ENCODE measurements at places on chromosomes 2 and 18.

GRCh38 chr2:45681675-45682074 is 30.2 kb downstream of the PRKCE start:
- DNase-seq = no peak

DNA sequence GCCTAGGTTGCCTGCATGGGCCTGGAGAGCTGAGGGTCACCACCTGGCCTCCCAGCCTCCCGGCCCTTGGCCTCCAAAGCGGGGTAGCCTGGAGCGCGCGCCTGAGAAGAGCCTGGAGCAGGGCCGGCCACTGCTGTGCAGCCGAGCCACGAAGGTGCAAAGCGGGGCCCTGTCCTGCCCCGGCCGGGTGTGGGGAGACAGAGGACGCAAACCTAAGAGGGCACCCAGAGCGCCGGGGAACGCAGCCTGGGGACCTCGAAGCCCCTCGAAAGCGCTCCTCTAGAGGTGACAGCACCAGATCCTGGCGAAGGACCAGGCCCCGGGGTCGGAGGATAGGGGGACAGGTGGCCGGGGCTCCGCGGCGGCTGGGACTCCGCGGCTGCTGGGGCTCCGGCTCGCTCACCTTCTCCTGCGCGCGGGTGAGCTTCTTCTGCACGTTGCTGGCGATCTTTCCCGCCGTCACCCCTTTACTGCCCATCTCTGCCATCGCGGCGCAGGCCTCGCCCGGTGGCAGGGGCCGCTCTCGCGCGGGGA is 430 bp downstream of the BIN1 start:
- no peak for DNase-seq

- no peak for DNase-seq
Observed at GRCh38 chr18:7784171-7784570, 217.1 kb downstream of the PTPRM start.

GRCh38 chr2:24456599-24457556 is 34.2 kb upstream of the NCOA1 start:
- DNase-seq = no peak

DNA sequence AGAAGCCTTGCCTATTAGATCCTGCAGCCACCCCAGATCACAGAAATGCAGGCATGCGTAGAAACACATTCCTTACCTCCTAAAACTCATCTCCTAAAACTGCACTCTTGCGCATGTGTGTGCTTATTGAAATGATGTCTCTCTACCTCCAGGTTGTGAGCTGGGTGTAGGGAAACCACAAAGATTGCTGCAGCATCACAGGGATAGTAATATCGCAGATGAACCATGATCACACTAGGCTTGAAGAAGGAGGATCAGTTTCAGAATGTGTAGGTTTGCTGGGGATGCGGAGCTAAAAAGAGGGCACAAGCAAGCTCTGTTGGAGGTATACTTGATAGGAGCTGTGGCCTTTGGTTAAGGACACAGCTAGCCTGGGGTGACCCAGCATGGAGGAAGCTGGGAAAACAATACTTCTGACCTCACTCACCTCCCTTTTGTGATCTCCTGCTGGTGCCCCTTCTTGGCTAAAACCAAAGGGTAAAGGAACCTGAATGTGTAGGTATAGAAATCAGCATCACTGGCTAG is 118.8 kb downstream of the SETBP1 start:
- no peak for DNase-seq

- no peak for DNase-seq
Observed at GRCh38 chr2:239587311-239587731, 186.5 kb upstream of the HDAC4 start.

DNA sequence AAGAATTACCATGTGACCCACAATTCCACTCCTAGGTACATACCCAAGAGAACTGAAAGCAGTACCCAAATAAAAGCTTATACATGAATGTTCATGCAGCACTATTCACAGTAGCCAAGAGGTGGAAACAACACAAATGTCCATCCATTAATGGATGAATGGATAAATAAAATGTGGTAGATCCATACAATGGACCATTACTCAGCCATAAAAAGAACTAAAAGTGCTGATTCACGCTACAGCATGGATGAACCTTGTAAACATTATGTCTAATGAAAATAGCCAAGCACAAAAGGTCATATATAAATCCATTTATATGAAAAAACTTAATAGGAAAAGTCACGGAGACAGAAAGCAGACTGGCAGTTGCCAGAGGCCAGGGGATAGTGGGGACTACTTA is 23.6 kb upstream of the ZFP36L2 start:
- no peak for DNase-seq

GRCh38 chr2:104897515-104898184 is 43.7 kb downstream of the POU3F3 start:
- no peak for DNase-seq

DNA sequence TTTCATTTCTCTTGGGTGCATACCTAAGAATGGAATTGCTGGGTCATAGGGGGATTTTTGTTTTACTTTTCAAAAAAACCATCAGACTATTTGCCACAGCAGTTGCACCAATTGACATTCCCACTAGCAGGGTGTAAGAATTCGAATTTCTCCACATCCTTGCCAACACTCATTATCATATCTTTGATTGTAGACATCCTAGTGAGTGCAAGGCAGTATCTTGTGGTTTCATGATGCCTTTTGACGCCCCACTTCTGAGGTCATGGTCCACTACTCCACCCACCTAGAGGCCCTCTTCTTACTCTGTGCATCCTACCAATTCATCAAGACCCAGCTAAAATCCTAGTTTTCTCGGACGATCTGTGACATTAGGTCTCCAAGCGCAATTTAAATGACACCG is 161.9 kb downstream of the MYO5B start:
- DNase-seq = no peak

DNA sequence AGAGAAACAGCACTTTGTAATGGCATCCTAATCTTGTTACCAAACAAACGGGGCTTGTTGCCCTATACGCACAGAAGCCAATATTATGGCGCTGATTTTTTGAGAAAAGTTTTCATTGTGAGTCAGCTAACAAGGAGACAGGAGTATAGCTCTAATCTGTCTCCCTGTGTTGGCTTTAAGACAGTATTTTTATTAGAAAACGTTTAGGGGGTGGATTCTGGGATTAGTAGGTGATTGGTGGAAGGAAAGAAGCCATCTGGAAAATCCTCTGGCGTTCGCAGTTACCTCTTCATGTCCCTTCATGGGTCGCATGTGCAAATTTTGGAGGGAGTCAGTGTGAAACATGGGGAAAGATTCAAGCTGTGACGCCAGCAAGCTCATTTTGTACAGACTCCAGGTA is 698 bp upstream of the TMEM237 start:
- peak; percentile 26 for DNase-seq

GRCh38 chr2:1751767-1752725 is 7.7 kb upstream of the PXDN start:
- DNase-seq = no peak

- DNase-seq = no peak
Observed at GRCh38 chr2:239866778-239867177, 158.4 kb downstream of the NDUFA10 start.

- no peak for DNase-seq
Observed at GRCh38 chr2:21814588-21815149, 690.9 kb downstream of the TDRD15 start.

GRCh38 chr18:26662996-26663395 is 114.6 kb upstream of the KCTD1 start:
- DNase-seq = no peak

GRCh38 chr2:174717916-174718315 is 46.4 kb downstream of the CHRNA1 start:
- no peak for DNase-seq

- DNase-seq = no peak
Observed at GRCh38 chr2:240149943-240150784, 9.7 kb upstream of the OTOS start.

DNA sequence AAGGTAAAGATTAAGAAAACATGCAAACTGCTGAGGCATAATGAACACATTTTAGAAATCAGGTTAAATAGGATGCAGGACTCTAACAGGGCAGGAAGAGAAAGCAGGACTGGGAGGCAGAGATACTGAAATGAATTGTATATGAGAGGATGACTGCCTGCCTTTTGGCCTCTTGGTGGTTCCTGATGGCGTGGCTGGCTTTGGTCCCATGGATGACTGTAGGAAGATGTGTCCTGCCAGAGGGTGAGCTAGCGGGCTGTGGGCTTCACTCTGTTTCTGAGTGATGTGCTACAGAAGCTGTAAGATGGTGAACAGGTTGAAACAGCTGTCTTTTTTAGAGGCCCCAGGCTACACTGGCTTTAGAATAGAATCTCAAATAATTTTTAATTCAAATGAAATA is 517.0 kb downstream of the SLC4A3 start:
- no peak for DNase-seq

GRCh38 chr2:233964581-233964980 is 47.4 kb downstream of the TRPM8 start:
- no peak for DNase-seq

GRCh38 chr2:229199267-229199666 is 71.8 kb downstream of the PID1 start:
- no peak for DNase-seq

DNA sequence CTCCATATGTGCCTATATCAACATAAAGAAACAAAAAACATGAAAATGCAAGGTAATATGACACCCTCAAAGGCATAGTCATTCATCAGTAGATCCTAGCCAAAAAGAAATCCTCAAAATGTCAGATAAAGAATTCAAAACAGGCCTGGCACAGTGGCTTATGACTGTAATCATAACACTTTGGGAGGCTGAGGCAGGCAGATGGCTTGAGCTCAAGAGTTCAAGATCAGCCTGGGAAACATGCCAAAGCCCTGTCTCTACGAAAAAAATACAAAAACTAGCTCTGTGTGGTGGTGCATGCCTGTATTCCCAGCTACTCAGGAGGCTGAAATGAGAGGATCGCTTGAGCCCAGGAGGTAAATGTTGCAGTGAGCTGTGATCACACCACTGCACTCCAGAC is 284.6 kb upstream of the KLHL29 start:
- DNase-seq = no peak

- DNase-seq = peak; percentile 34
Observed at GRCh38 chr2:128435576-128436478, 117.2 kb upstream of the HS6ST1 start.

GRCh38 chr2:142707318-142707717 is 170.1 kb upstream of the KYNU start:
- no peak for DNase-seq

- no peak for DNase-seq
Observed at GRCh38 chr2:168438553-168438952, 17.5 kb upstream of the CERS6 start.

DNA sequence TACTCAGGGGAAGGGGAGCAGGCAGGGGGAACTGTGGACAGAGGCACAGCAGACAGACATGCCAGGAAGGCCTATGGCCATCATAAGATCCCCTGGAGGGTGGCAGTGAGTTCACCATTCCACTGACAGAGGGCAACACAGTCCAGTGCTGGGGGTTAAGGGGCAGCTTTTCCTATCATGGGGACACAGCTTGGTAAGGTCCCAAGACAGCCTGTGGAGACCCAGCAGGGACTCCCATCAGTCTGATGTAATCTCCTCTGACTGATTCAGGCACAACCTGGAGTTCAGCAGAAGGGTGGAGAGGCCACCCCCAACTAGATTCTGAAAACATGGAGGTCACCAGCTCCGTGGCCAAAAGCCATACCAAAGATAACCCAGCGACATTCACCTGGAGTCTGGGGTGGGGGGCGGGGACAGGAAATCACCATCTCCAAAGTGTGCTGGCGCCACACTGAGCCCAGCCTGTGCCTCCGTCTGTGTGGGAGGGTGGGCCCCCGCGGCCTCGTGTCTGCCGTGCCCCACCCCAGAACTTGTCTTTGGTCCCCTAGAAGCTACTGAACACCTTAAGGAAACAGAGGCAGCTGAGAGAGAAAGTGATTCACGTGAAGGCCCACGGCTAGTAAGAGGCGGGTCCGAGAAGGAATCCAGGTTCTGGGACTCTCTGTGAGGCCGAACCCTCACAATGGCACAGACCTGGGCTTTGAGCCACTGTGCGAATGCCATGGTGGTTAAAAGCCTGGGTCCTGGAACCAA is 28.6 kb downstream of the DNMT3A start:
- no peak for DNase-seq

DNA sequence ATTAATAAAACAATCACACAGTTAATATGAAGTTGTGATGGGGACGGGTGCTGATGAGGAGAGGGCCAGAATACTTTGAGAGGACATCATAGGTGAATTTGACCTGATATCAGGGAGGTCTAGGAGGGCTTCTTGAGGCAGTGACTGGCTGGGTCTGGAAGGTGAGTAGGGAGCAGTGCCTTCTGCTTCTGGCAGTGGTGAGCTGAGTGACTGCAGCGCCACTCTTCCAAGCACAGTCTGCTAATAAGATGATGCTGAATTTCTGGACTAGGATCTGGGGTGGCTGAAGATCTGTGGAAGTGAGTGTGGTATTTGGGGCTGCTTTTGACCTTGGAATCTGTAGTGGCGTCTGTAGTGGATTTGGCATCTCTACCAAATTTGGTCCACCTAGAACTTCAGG is 5.5 kb downstream of the DGKD start:
- no peak for DNase-seq

- no peak for DNase-seq
Observed at GRCh38 chr18:71336576-71337210, 1047.8 kb downstream of the SOCS6 start.

GRCh38 chr2:171271971-171272436 is 111.3 kb upstream of the TLK1 start:
- no peak for DNase-seq

DNA sequence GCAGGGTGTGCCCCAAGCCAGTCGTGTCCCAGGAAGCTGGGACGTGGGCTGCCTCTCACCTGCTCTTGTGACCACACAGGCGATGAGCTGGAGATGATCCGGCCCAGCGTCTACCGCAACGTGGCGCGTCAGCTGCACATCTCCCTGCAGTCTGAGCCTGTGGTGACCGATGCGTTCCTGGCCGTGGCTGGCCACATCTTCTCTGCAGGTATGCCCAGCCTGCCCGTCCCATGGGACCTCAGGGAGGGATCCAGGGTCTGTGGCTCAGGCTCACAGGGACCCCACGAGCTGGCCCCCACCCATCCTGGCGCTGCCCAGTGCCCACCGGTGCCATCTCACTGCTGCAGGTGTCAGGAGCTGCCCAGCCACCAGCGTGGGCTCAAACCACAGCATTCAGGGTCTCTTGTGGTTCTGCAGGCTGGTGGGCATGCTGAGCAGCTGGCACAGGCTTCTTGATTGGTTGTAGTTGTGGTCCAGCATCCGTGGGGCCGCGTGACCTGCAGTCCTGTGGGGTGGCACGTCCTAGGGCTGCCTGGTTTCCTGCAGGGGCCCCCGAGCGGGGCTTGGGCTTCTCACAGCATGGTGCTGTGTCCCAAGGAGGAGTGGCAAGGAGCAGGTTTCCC is 3.8 kb downstream of the BOK start:
- no peak for DNase-seq
